ENCODE measurements at places on chromosomes 16 and 17.

DNA sequence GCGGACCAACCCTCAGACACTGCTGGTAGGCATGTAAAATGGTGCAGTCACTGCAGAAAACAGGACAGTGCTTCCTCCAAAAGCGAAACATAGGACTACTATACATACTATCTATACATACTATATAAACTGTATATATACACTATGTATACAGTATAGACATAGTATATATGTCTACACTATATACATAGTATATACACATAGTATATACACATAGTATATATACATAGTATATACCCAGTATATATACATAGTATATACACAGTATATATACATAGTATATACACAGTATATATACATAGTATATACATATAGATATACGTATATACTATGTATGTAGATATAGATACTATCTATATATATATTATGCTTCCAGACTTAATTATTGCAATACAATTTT lies 6.4 kb upstream of the USP36 start:
- no peak for DNase-seq

DNA sequence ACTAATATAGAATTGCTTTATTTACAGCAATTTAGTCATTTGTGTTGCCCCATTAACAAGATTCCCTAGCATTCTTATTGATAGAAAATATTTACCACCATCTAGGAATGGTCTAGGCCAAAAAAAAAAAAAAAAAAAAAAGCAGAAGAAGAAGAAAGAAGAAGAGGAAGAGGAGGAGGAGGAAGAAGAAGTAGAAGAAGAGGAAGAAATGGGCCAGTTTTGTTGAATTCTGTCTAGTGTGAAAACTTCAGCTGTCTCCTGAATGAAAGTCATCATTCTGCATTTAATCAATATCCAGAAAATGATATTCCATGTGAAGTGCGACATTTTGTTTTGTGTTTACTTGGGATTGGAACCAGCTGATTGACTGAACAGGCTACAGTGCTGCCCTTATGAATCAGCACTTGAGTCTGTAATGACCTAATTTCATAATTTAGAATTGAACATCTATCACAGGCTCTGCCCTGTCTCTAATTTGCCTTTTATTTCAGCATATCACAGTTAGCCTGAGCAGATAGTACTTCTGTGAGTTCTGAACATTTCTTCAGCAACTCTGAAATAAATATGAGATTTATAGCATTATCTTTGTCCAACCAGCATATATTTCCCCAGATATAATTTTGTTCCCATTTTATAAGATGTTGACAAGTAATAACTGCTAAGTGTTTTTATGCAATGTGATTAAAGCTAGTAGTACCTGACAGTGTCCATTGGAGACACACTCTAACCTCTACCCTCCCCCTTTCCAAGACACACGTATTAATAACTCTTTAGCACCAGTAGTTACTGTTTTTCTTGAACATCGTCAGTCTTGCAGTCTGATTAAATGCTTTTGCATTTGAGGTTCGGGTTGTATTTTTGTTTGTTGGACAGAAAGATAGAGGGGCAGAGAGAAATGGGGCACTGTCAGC lies 5.9 kb downstream of the ANKFN1 start:
- DNase-seq = no peak

- no peak for DNase-seq
Measured at GRCh38 chr17:2195729-2196128, 107.9 kb downstream of the SMG6 start.

- DNase-seq = no peak
Measured at GRCh38 chr16:12754824-12755543, 48.7 kb downstream of the CPPED1 start.

- DNase-seq = no peak
Measured at GRCh38 chr16:31080756-31081419, 6.7 kb downstream of the ZNF646 start.

DNA sequence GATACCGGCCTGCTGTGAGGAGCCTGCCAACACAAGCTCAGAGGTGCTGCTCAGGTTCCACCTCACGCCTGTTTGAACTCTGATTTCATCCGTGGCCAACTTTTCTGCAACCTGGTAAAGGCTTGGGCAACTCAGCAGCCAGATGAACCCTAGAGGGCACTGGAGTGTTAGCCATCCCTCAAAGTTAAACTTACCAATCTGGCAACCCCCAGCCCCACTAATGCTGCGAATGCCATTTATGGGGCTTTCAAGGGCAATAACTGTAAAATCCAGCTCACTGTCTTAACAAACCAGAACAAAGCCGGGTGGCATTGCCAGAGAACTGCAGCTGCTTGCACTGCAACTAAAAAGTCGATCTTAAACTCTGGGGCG lies 105.5 kb downstream of the AXIN2 start:
- DNase-seq = no peak

- no peak for DNase-seq
Measured at GRCh38 chr17:8068736-8069586, 18.6 kb downstream of the ALOX12B start.

- DNase-seq = no peak
Measured at GRCh38 chr16:22751685-22752084, 62.3 kb upstream of the HS3ST2 start.

- no peak for DNase-seq
Measured at GRCh38 chr17:27895940-27896535, 2.9 kb upstream of the LYRM9 start.
